Right ventricle myocardium inferior (tissue), 1 donor: ENCODE measurements at places on chromosomes 7 and 10. TPM values are rescaled to one million over a fixed set of nuclear protein-coding genes. Genes with fewer than 3 reads are reported as not detected.

The RGR gene
- 1.9 TPM for total RNA-seq

The TMEM139 gene
- total RNA-seq = 14.8 TPM

The LIPJ gene
- total RNA-seq = not detected

The FLNC gene
- 905 TPM for total RNA-seq

The RNF133 gene
- 0.38 TPM for total RNA-seq

GRCh38 chr7:154774303-154774969 lies 228.5 kb downstream of the PAXIP1 start:
- no peak for DNase-seq

GRCh38 chr7:5612695-5613094 lies 168.8 kb downstream of the RNF216 start:
- DNase-seq = no peak
